NCI-H1105 treated with DMSO at 0.1 percent for 48 hours (cell line): ENCODE measurements at places on chromosomes 11 and 22.

DNA sequence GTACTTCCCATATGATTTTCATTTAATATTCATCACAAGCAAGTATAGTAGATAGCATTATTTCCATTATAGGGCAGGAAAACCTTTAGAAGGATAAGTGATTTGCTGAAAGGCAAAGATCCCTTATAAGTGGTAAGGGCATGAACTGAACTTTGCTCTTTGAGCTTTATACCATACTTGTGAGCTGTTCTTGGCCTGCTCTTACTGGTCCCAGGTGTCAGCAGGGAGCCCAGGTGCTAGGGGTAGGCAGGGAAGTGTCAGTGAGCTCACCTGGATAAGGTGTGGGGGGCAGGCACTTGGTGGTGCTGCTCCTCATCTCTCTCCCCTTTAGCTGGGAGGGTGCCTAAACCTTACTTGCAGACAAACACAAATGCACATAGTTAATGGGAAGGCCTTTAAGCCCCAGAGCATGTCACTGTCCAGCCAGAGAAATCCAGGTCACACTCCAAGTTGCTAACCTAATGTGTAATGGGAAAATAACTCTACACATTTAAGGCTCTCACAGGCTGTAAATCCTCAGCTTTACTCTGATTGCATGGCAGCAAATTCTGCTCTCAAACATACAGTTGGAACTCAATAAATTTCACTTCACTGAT lies 114.4 kb downstream of the PLEKHA7 start:
- DNase-seq, result no peak

- DNase-seq, result no peak
These were observed 5.8 kb downstream of the ARHGAP1 start for GRCh38 chr11:46694607-46695006.

DNA sequence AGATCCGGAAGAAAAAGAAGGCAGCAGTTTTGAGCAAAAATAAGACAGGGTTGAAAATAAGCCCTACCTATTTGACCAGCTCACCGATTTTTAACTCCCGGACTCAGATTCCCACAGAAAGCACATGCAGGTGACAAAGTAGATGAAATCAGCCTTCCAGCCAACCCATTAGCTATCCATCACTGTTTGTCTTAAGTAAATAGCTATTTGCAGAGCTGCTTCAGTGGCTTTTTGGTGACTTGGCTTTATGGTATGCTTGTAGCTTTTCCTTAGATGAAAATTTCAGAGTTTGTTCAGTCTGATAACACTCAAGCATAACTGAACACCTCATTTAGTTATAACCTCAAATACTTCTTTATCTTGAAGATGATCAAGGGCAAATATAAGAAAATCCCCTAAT lies 192.6 kb downstream of the HIPK3 start:
- no peak for DNase-seq

DNA sequence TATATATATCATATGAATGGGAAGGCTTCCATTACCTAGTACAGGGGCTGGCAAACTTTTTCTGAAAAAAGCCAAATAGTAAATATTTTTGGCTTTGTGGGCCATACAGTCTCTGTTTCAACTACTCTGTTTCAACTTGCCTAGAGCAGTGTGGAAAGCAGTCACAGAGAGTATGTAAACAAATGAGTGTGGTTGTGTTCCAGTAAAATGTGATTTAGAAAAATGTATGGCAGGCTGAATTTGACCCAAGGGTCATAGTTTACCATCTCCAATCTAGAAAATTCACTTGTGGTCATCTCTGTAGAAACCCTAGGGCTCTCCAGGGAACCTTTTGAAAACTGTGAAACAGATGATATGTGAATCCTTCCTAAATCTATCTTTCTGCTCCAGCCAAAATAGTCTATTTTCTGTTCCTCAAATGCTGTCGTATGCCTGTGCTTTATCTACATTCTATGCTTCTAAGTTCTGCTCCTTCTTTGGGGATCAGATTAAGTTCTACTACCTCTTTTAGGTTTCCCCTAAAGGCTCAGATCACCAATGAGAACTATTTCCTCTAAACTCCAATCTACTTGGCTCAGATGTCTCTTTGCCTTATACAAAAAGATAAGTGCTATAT lies 356.2 kb downstream of the METTL15 start:
- DNase-seq, result no peak

DNA sequence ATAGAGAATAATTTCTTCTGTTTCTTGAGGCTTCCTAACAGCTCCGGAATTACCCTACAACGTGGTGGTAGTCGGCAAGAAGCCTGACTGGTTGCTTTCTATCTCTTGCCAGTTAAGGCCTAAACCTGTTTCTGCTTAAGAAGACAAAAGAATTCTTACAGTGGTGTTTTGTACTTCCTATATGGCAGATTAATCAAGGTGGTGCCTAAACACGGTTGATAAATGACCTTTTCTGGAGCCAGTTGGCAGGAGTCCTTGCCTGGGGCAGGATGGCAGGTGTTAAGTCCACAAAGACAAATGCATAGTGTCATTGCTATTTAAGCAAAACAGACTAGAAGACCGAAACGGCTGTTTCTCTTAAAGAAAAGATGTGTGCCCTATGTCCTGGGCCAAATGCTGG lies 9.9 kb downstream of the GVQW3 start:
- peak; percentile 63 for DNase-seq

- no peak for DNase-seq
These were observed 39.1 kb upstream of the SLC35C1 start for GRCh38 chr11:45765836-45766235.

DNA sequence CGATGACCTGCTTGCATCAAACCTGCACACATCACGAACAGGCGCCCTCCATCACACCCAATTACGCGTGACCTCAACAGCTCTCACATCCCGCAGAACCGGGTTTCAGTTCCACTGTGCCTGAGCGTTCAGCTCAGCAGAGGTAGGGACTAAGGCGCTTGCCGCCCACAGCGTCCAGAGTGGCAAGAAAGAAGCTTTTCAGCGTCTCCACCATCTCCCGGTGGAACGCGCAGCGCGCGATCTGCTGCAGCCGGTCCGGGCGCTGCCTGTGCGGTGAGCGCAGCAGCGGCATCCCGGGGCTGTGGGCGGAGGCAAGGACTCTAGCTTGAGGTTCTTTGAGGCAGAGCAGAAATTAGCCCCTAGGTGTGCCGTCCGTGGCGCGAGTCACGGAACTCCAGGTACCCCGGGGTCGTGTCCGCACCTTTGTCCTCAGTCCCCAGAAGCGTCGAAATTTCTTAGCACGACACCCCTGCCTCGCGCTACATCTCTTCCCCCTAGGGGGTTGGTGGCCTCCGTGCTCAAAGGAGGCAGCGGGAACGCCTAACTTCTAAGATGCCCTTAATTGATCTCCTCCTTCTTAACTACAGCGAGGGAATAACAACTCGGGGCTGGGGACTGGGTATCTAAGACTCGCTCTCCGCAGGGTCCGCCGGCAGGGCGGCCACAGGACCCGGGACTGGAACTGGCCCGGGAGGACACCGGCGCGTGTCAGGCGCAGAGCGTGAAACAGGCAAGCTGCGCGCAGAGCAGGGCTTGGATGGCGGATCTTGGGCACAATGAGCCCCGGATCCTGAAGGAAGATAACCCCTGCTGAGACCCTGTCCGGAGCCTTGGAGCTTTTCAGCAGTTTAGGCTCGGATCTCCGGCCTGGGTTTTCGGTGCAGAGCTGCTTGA lies 1.7 kb upstream of the CALCA start:
- no peak for DNase-seq

GRCh38 chr11:76825726-76826396 lies 34.9 kb upstream of the ACER3 start:
- no peak for DNase-seq

- DNase-seq, result no peak
These were observed 98.9 kb downstream of the ETS1 start for GRCh38 chr11:128488471-128488870.

DNA sequence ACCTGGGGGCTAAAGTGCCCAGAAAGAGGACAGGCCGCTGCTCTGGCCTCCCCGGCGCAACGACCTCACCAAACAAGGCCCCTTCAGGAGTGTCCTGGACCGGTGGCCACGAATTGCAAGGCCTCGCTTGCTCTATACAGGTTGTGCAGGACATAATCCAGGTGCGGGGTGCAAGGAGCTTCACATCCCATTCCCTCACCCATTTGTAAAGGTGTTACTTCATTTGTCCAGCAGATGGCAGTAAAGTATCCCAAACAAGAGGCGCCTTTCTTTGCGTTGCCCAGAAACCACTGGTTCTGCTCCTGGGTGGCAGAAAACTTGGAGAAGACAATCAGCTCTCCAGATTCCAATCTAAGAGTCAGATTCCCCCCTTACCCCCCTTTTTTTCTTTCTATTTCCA lies 35.9 kb upstream of the PRDM11 start:
- peak; percentile 75 for DNase-seq

GRCh38 chr22:50294319-50294656 lies 13.2 kb downstream of the PLXNB2 start:
- DNase-seq, result no peak

DNA sequence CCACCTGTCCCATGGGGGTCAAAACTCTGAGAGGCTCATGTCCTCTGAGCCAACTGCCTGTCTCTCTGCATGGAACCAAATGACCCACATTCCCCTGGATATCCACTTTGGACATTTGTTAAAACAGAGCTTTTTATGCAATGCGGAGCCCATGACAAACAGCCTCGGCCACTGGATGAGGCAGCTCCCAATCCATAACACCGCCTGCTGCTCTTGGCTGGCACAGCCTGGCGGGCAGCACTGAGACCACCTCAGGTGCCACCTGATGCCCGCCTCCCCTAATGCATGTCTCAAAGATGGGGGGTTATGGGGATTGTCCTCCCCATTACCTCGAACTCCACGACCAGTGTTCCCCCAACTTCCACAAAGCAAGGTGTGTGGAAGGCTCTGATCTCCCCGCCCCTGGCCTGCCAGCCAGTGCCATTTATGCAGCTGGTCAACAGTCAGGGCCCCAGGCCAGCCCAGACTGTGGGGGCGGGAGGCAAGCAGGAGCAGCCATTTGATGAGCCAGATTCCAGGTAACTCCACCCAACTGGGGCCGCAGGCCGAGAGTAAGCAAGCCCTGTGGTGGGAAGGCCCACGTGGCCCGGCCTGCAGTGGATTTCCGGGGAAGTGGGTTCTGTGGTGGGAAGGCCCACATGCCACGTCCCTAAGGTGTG lies 84.2 kb downstream of the PHF21B start:
- no peak for DNase-seq

- DNase-seq, result no peak
These were observed 74.2 kb downstream of the CACNG2 start for GRCh38 chr22:36629320-36629719.

DNA sequence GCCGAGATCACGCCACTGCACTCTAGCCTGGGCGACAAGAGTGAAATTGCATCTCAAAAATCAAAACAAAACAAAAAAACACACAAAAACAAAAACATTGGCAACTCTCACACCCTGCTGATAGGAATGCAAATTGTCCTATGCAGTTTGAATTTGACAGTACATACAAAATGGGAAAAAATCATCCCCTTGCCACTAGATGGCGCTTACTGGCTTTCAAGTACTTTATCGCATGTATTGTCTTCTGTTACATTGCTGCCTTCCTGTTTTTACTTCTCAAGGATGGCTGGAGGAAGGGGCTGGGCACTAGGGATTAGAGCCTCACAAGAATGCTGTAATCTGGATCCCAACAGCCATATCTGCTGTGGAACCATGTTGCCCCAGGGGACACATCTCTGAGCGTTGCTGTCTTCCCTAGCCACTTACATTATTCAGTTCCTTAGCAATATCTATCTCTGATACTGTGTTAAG lies 59.4 kb upstream of the A4GALT start:
- DNase-seq, result peak; percentile 87

- DNase-seq, result no peak
These were observed 5.5 kb downstream of the OSM start for GRCh38 chr22:30261134-30261533.

GRCh38 chr11:3046190-3046589 lies 11.0 kb downstream of the CARS1 start:
- no peak for DNase-seq

GRCh38 chr11:32905028-32905667 lies 12.5 kb downstream of the QSER1 start:
- no peak for DNase-seq

GRCh38 chr22:35349704-35350538 lies 31.0 kb upstream of the HMOX1 start:
- DNase-seq, result peak; percentile 90

GRCh38 chr22:35559354-35560005 lies 18.8 kb downstream of the RASD2 start:
- no peak for DNase-seq

DNA sequence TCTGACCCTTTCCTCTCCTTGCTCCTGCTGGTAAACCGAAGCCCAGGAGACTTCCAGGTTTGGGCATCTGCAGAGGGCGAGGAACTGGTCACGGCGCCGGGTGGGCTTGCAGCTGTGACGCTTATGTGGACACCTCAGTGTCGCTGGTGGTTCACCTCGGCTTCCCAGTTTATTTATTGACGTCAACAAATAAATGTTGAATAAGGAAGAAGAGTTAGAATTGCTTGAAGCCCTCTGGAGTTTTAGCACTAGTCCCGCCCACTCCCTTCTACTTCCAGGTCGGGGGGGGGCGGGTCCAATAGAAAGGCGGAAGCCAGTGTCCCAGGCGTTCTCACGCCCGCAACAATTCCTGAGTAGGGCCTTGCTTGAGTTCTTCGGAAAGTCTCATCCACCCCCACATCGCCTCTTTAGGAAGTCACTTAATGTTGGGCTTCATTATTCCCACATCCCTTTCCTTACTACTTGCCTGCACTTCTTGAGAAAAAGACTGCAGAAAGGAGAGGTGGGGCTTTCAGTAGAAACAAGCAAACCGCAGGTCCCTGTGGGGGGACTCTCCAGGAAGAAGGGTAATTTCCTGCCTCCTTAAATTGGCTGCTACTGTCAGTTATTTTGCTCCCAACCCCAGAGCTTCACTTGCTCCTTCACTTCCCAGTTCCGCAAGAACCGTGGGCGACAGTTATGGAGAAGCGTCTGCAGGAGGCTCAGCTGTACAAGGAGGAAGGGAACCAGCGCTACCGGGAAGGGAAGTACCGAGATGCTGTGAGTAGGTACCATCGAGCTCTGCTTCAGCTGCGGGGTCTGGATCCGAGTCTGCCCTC lies at the start of gene TTC9C:
TSS of gene TTC9C (plus strand) at position 316 of the 818 bp plus-strand sequence. CDS start at position 679, 363 bp downstream.
- DNase-seq, result peak; percentile 74

GRCh38 chr11:95495706-95496105 lies 264.7 kb upstream of the SESN3 start:
- no peak for DNase-seq

DNA sequence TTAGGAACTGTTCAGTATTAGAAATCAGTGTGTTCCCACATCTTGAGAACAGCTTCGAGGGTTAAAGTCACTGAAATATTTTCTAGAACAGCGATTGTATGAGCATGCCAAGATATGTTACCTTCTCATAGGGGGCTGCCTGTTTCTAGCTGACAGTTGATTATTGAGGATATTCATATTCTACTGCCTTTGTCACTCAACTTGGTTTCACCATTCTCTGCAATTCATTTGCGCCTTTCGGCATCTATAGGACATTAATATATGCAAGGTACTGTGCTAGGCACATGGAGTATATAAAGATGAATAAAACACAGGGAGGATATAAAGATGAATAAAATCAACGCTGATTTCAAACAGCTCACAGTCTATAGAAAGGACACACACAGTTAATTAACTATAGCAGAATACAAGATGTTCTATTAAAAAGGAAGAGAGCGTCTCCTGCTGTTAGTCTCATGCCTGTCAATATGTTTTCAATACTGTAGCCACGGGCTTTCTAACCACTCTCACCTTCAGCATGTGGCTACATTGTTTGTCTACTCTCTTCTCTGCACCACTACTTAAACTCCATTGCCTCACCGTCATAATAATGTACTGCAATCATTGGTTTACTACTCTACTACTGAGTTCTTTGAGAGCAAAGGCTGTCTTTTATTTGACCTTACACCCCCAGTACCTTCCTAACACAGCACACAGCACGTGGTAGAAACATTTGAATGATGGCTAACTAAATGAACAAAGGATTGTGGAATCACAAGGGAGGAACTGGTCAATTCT lies 81.9 kb downstream of the RAB30 start:
- no peak for DNase-seq

- DNase-seq, result no peak
These were observed 33.0 kb downstream of the FAR1 start for GRCh38 chr11:13701506-13701905.
